ENCODE measurements at places on chromosomes 2 and 18. TPM values are rescaled to one million over a fixed set of nuclear protein-coding genes. Genes with fewer than 3 reads are reported as not detected.

Gene SLC35F6
- total RNA-seq: 45.6 TPM

Gene RSAD2
- not detected for total RNA-seq

Gene SLC38A11
- total RNA-seq: not detected

Gene RAB6C
- not detected for total RNA-seq

Gene PRSS56
- not detected for total RNA-seq

Gene SERPINB13
- total RNA-seq: not detected

Gene CD302
- 5.0 TPM for total RNA-seq

Gene IGFBP5
- total RNA-seq: 13.7 TPM

Gene GALM
- total RNA-seq: 10.9 TPM

Gene GLB1L
- total RNA-seq: 12.9 TPM

Gene LOXHD1
- total RNA-seq: not detected

Gene CD207
- not detected for total RNA-seq

Gene ALPP
- total RNA-seq: not detected

Gene IL36RN
- total RNA-seq: not detected

Gene RFTN2
- 3.7 TPM for total RNA-seq

Gene ELOA2
- not detected for total RNA-seq

Gene MEX3C
- total RNA-seq: 25.1 TPM

Gene C2orf81
- 3.7 TPM for total RNA-seq

Gene RTKN
- 17.0 TPM for total RNA-seq

Gene STRADB
- 31.8 TPM for total RNA-seq

Gene NPHP1
- 8.4 TPM for total RNA-seq

Measured in bronchus fibroblast of lung (primary cell).